ENCODE measurements at places on chromosomes 12 and 14.
A peak's percentile ranks its signal among the peaks of the same experiment; 100 is the strongest.

DNA sequence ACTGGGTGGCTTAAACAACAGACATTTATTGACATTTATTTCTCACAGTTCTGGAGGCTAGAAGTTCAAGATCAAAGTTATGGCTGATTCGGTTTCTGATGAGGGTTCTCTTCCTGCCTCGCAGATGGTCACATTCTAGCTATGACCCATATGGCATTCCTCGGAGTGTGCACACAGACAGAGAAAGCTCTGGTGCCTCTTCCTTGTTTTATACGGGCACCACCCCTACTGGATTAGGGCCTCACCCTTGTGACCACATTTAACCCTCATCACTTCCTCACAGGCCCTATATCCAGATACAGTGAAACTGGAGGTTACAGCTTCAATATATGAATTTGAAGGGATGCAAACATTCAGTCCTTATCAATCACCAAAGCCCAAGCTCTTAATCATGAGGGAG is 77.0 kb upstream of the OVCH1 start:
- DNase-seq = peak; percentile 9

GRCh38 chr12:6430124-6430989 is 14.4 kb upstream of the CD27 start:
- DNase-seq = peak; percentile 81

GRCh38 chr14:103185051-103186029 is 62.1 kb downstream of the TNFAIP2 start:
- no peak for DNase-seq

DNA sequence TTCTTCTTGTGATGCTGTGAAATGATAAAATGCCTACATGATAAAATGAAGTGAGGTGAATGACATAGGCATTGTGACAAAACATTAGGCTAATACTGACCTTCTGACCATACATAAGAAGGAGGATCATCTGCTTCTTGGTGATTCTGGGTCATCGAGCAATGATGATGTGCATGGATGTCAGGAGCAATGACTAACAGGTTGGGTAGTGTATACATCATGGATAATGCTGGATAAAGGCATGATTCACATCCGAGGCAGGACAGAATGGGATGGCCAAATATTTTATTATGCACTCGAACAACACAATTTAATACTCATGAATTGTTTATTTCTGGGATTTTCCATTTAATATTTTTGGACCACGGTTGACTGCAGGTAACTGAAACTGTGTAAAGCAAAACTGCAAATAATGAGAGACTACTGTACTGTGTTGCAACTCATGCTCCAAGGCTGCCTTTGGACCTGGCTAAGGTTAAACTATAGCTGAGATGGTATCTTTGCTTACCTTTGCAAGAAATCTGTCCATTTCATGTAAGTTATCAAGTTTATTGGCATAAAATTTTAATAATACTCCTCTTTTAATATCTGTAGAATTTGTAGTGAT is 7.6 kb upstream of the SLC25A21 start:
- no peak for DNase-seq

GRCh38 chr14:36344211-36344610 is 23.8 kb upstream of the MBIP start:
- DNase-seq = no peak

- no peak for DNase-seq
Observed at GRCh38 chr14:101075025-101075800, 171.7 kb upstream of the RTL1 start.

GRCh38 chr14:64880221-64881121 is 764 bp upstream of the SPTB start:
- no peak for DNase-seq

DNA sequence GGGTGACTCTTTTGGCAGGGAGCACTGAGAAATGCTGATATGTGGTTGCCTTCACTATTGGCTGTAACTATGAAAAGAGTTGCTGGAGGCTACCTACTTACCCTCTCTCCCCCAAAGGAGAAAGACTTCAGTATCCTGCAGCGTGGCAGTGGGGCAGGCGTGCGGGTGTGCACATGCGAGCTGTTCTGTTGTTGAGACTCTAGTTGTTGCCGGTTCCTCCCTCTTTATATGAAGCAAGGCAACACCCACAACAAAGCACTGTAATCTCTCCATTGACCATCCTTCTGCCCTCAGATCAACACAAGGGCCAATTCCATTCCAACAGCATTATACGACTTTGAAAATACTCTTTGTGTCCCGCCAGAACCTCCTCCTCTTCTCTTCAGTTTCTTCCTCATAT is 259.4 kb downstream of the CACNA1C start:
- DNase-seq = no peak

- no peak for DNase-seq
Observed at GRCh38 chr14:81062816-81063215, 107.4 kb downstream of the TSHR start.

DNA sequence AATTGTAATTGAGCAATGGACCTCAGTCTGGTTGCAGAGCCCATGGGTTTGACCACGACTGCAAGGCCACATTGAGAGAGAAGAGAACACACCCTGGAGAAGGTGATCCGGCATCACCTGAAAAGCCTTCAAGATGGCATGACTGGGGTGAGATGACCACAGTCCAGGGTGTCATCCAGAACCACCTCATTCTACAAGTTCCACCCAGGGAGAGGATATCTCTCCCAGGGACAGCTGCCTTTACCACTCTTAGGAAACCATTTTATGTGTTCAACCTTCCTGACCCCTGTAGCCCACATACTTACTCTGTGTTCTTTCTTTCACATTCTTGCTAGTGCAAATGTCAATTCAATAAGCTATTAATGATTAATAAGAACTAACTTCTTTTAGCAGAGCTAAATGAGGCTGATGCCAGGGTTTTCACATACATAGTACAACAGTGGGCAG is 43.4 kb upstream of the CPM start:
- DNase-seq = no peak

DNA sequence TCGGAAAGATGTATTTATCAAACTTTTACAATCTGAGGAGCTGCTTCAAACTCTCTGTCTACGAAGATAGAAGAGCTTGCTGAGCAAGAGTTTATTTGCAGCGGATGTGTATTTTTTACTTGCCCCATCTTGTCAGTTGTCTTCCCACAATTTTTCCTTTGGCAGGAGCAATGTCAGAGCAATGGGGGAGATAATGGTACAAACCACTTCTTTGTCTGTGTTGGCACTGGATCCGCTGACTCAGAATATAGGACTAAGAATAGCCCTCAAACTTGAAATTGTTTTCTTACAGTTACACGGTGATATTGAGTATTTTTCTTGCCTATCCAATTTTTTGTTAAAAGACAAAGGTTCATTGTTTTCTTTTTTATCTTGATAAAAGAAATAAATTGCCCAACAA is 27.6 kb downstream of the HELB start:
- no peak for DNase-seq

- DNase-seq = no peak
Observed at GRCh38 chr12:66514581-66514980, 164.3 kb downstream of the GRIP1 start.

DNA sequence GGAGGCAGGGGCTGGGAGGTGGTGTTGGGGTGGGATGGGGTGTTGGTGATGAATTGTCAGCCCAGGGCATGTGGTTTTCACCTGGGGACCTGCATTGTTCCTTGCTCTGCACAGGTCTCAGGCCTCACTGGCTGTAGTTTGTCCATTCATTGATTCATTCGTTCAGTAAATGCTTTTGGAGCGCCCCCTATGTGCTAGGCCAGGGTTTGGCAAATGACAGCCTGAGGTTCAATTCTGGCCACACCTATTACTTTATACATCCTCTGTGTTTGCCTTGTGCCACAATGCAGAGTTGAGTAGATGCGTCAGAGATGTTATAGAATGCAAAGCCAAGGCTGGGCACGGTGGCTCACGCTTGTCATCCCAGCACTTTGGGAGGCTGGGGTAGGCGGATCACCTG is 4.7 kb downstream of the ADCK1 start:
- no peak for DNase-seq

DNA sequence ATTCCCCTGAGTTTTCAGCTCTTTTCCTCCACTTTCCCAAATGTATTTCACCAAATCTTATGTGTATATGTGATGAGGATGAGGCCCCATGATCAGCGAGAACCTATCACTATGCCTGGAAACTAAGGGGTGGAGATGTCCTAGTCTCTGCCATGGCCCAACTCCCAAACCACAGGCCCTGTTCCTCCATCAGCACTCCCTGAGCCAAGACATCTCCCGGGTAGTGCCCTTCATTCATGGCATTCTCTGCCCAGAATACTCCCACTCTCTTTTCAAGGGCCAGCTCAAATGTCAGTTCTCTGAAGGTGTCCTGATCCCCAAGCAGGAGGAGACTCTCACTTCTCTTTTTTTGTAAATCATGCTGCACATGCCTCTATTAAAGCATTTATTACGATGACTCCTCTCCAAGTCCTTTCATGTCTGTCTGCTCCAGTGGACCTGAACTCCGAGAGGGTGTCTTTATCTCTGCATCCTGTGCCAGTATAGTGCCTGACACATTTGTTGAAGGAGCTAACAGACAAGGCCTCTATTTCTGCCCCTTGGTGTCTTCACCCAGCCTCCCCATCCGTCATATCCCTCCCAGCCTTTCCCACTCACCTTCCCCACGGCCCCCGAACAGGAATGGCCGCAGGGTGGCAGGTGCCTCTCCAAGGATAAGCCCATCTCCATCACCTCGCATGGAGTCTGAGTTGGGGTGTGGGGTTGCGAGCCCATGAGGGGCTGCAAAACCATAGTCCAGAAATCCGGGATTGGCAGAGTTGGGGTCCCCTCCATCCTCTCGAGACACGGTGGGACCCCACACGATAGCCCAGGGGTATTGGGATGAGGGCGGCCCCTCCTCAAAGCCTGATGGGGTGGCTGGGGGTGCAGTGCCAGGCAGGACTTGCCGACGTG is 3.7 kb downstream of the PIANP start:
- no peak for DNase-seq

- DNase-seq = no peak
Observed at GRCh38 chr12:24102676-24103075, 153.2 kb upstream of the SOX5 start.

DNA sequence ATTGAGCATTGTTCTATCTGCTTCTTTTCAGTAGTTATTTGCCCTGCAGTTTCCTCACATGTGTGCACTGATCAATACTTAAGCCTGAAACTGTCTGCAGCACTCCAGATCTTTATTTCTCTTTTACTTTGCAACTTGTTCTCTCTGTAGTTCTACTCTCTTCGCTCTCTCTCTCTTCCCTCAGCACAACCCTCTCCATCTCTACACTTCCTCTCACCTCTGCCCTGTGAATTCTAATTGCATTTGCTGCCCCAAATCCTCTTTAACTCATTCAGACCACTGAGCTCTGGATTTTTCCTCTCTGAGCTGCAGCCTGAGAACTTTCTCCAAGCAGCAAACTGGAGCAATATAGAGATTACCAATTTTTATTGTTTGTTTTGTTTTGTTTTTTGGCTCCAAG is 1035.5 kb downstream of the FSCB start:
- no peak for DNase-seq

DNA sequence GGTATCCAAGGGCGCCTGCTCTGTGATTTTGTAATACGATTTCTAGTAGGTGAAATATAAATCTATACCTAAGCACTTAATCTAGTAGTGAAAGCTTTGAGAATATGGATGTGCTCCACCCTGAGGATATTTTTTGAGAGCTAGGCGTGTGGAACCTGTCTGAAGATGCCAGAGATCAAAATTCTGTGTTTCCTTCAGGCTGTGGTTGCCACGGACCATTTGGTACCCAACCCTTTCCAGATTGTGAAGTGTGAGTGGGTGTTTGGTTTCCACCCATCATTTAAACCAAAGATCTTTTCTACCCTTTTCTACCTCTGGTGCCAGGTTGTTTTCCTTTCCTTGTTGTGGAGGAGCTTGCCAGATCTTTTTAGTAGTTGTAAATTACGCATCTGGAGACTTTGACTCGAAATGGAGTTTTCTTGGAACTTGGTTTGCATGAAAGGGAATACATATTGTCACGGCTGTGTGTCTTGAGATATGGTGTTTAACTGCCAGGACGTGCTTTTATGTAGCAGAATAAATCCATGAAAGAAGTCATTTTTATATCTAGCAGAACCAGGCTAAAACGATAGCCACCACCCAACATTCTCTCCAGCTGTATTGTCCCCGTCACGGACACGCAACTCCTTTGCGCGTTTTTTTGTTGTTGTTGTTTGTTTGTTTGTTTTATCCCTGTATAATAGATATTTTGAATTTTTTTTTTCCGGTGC is 2.2 kb downstream of the LRFN5 start:
- no peak for DNase-seq

DNA sequence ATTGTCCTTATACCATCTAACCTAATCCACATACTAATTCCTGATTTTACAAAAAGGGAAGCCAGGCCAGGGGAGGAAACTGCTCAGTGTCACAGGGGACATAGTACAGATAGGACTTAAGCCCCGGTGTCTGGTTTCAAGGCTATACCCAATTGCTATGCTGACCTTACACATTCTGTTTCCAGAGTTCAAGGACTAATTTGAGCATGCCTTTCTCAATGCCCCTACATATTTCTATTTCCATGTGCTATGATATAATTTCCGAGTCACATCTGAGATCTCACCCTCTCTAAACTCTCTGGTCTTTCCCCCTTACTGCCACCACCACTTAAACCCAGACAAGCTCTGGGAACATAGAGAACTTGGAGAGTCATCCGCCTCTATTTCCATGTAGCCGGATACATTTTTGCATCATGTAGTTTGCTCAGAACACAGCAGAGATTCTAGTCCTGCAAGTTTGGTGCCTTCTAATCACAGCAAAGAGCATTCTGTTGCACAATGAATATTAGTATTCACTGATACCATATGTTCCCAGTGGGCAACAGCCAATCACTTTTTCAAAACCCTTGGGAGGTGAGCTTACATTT is 34.2 kb downstream of the PPM1H start:
- DNase-seq = no peak

DNA sequence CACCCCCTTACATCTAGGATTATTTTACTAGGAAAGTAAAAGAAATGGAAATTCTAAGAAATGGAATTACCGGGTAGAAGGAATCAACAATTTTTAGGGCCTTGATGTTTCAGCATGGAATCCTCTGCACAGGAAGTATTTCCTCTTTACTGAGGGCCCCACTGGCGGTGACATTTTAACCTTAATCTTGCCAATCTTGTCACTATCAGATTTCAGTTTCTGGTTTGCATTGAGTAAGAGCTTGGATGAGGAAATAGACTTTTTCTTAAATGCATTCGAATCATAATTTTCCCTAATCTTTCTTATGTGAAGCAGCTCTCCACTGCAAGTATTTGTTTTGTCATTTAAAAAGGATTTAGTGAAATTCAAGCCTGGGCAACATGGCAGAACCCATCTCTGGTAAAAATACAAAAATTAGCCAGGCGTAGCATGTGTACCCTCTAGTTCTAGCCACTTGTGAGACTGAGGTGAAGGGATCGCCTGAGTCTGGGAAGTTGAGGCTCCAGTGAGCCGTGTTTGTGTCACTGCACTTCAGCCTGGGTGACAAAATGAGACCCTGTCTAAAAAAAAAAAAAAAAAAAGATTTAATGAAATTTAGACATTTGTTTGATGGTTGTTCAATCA is 40.7 kb downstream of the TPCN1 start:
- no peak for DNase-seq

DNA sequence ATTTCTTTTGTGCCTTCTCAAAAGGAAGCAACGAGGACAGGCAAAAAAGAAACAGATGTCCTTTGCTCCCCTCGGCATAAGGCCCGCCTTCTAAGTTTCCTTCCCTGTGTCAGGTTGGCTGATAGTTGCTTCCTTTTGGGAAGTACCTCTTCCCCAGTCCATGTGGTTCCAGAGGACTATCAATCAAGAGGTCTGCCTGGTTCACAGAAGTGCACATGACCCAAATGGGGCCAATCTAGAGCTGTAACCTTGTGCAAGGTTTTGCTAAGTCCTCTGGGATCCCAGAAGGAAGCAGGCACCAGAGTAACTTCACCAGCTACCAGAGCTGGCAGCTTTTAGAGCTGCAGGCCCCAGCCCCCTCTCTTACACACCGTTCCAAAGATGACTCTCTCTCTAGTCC is 42.6 kb downstream of the TMEM63C start:
- DNase-seq = no peak

GRCh38 chr12:131045705-131046460 is 92.2 kb downstream of the ADGRD1 start:
- DNase-seq = no peak
